RWPE2 (cell line): ENCODE measurements at places on chromosomes 4 and X.

GRCh38 chr4:168743131-168743530, 246.3 kb downstream of the PALLD start:
- DNase-seq, result no peak

DNA sequence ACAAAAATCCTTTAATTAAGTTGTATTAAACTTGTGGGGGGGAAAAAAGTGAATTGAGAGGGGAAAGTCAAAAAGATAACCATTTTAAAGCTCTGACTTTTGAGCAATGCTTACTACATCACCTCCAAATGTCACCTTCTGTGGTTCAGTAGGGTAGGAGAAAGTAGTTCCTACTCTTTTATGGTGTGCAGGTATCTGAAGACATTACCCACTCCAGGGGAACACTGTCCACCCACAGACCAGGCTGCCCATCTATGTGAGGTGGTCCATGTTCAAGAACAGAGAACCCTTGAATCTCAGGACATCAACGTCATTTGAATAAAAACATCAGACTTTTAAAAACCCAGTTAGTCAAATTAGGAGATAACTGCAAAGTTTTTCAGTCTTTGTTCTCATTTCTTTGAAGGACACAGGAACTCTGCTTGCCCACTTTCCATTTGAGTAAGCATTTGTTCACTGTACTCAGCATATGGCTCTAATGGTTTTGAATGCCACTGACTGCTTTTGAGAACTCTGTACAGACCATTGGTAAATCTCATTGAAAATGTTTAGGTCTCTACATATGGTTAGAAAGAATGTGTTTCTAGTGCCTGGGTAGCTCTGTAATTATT, 18.4 kb downstream of the NMU start:
- no peak for DNase-seq

DNA sequence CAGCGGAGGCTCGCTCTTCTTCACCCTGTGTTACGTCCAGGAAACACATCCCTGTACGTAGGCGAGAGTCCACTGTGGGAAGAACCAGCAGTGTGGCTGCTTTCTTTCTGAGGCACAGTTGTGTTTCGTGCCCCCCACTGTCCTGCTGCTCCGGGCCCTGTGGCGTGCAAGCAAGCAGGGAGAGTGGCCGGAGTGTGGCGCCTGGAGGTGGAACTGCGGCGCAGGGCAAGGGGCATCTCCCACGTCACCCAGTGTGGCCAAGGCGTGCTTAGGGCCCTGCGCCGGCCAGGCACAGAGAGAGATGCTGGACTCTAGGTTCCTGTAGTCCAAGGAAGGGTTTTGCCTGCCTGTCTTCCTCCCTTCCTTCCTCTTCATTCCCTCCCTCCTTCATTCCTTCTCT, 13.3 kb upstream of the PSAPL1 start:
- no peak for DNase-seq

- DNase-seq, result no peak
These were observed 25.7 kb upstream of the MND1 start for GRCh38 chr4:153318696-153319320.

DNA sequence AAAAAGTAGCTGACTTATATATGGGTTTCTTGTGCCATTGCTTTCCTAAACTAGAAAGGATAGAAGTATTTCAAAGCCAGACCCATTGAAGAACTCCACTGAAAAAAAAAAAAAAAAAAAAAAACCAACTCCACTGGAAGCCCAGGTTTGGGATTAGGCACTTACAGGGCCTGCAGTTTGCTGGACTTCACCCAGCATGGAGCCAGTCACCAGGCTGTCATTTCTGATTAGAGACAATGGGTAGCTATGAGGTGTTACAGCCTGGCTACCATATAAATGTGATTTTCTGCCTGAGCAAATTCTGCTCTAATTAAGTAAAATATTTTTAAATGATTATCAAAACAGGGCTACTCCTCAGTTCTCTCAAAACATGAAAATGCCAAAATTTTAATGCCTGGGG, 49.5 kb downstream of the HS6ST2 start:
- DNase-seq, result no peak

DNA sequence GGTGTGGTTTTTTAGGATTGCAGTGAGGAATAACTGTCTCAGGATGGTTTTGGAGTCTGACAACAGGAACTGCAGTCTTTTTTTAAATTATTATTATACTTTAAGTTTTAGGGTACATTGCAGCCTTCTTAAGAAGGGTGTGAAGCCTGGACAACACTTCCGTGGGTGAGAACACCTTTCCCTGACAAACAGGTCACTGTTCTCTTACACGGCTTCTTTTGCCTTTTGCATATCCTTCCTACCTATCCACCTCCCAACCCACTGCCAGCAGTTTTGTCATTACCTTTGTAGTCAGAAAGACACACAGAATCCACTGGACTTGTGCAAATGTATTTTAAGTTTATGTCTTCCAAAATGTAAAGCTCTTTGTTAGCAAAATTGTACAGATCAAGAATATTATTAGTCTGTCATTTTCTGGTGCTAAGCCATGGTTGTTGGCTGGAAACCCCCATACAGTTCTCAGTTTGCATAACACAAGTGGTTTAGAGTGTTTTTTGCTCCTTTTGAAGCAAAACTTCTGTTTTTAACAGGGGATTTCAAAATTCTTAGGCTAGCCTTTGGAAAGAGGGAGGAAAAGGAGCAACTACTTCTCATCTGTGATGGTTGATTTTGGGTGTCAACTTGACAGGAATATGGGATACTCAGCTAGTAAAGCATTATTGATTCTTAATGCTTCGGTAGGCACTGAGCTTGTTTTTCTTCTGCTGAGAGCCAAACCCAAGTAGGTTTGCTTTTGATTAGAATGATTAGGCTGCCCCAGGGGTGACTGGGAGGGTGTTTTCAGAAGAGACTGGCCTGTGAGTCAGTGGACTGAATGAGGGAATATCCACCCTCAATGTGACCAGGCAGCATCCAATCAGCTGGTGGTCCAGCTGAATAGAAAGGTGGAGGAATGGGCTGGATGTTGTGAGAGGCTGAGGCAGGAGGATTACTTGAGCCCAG, 29.4 kb upstream of the KLHL2 start:
- no peak for DNase-seq

GRCh38 chr4:99893839-99894160, 427 bp downstream of the LAMTOR3 start:
- DNase-seq, result no peak

DNA sequence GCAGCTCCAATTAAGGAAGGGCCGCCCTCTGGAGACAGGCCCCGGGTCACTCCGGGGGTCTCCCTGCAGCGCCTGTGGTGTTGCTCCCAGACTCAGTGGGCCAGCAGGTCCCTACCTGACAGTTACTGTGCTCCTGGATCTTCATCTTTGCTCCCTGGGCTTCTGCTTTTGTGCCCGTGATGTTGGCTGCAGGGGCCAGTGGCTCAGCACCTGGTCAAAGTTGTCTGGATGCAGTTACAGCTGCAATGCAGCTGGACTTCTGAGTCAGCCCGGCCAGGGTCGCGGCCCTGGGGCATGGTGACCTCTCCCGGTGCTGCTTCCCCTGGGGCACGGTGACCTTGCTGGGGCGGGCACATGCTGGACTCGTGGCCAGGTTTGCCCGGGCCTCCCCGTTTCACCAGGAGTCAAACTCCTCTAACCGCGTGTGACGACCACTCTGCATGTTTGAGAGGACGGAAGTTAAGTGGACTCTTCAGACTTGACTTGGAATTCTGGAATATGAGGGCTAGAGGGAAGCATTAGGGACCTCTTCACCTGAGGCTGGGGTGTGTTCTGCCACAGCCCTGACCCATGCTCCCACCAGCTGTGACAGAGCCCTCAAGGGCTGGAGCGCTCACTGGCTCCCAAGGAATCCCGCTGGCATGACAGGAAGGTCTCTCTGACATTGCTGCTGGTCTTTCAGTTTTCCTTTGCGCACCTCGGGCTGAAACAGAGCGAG, 3.7 kb downstream of the CTAG2 start:
- DNase-seq, result no peak

DNA sequence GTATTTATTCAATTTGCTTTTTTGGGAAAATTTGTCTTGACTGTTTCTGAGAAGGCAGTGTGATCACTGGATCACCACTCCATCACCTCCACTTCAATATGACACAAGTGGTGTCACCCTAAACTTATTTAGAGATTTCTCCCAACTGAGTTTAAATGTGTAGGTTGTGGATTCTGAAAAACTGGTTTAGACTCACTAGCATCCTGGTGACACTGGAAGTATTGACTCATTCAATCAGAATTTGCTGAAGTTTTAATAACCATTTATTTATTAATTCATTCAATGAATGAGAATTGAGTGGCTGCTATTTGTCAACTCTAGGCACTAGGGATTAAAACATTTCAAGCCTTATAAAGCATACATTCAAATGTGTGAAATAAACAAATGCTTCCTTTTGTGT, 819.1 kb upstream of the EPHA5 start:
- DNase-seq, result no peak

GRCh38 chrX:10416424-10416823, 204.0 kb downstream of the MID1 start:
- no peak for DNase-seq

DNA sequence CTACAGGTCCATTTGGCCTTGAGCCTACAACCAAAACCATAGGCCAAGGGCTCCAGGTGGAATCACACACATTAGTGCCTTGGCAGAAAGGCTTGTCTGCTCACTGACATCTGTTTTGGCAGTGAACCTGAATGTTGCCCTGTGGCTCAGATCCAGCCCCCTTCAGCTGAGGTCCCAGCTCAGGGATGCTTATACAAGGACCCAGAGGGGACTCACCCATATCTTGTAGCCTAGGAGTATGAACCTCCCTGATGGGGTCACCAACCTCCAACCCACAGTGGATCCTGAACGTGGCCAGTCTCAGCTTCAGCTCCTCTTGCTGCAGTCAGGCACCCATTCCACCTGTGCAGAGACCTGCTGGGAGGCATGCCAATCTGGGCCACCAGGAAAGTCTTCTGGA, 50.8 kb upstream of the HMX1 start:
- no peak for DNase-seq

DNA sequence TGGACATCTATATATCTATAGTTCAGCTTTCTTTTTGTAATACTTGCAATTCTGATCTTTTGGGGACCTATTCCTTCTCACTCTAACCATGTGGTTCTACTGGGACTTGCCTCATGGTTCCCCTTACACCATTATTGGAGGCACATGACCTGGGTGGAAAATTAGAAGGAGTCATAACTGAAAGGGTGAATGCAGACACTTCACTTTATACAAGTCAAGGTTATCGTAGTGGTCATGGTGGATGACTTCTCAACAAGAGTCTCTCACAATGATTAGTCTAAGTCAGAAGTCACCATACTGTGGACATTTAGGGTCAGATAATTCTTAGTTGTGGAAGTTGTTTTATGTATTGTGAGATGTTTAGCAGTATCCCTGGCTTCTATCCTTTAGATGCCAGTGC, 10.5 kb upstream of the EIF4E start:
- DNase-seq, result no peak

- no peak for DNase-seq
These were observed 3.2 kb downstream of the SPP1 start for GRCh38 chr4:87978681-87979080.
